ENCODE measurements at places on chromosomes 5 and 9.

- DNase-seq, result peak; percentile 35
These were observed 101.3 kb downstream of the RASEF start for GRCh38 chr9:82961504-82962125.

DNA sequence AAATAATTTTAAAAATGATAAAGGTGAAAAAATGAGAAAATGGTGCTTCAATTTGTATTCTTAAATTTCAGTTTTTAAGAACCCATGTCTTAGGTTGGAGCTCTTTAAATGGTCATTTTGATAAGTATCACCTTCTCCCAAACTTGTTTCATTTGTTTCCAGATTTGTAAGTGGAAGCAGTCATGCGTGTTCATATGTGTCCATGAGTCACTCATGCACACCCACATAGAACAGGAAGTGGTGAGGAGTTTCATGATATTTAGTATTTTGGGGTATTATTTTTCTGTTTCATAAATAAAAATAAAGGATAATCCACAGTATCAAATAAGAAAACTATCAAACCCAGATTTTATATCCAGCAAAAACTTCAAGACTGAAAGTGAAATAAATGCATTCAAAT lies 570.4 kb upstream of the ST8SIA4 start:
- DNase-seq, result no peak

- no peak for DNase-seq
These were observed 140.4 kb downstream of the ESM1 start for GRCh38 chr5:54844905-54845566.

- DNase-seq, result no peak
These were observed 31.6 kb upstream of the TENT4A start for GRCh38 chr5:6681682-6682081.

- no peak for DNase-seq
These were observed 108.9 kb downstream of the CACNA1B start for GRCh38 chr9:137986268-137987099.

DNA sequence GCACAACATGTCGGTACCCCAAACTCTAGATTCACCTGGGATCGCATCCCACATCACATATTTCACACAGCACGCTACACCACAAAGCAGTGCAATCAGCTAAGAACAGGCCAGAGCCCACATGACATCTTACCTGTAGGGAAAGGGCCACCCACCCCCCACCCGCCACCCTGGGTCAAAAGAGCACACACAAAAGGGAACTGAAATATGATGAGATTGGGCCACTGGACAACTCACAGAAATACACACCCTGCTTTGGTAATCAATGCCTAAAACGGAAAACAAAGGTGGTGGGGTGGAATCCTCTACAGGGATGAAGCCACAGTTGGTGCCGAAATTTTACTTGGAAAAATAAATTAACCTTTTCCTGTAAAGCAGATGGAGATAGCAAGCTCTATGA lies 13.1 kb downstream of the RETREG1 start:
- no peak for DNase-seq

DNA sequence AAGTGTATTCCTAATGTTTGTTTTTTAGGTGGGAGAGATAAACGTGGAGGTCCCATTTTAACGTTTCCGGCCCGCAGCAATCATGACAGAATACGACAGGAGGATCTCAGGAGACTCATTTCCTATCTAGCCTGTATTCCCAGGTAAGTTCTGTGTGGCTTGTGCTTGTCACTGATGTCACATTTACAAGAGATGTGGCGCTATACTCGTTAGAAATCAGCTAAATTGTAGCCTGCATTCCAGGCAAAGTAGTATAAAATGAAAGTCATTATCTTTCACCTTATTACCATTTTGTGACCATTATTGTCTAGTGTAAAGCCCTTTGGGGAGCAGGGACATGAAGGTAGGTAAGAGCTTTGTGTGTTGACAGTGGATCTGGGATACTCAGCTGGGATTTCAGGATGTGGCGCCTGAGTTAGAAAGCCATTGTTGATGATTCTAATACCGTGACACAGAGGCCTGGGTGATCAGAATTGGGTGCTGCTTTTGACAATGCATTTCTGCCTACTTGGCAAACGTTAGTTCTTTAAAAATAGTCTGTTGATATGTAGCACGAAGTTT lies 137.2 kb downstream of the TRIO start:
- DNase-seq, result no peak

DNA sequence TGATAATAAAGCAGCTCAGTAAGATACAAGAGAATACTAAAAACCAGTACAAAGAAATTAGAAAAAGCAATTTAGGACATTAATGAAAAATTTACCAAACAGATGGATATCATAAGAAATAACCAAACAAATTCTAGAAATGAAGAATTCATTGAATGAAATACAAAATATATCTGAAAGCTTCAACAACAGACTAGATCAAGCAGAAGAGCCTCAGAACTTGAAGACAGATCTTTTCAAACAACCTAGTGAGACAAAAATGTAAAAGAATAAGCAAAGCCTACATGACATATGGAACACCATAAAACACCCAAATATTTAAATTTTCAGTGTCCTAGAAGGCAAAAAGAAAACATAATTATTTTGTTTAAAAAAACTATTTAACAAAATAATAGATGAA lies 66.9 kb downstream of the SKIC3 start:
- DNase-seq, result no peak

GRCh38 chr5:108620516-108620915 lies 127.2 kb upstream of the FER start:
- no peak for DNase-seq

DNA sequence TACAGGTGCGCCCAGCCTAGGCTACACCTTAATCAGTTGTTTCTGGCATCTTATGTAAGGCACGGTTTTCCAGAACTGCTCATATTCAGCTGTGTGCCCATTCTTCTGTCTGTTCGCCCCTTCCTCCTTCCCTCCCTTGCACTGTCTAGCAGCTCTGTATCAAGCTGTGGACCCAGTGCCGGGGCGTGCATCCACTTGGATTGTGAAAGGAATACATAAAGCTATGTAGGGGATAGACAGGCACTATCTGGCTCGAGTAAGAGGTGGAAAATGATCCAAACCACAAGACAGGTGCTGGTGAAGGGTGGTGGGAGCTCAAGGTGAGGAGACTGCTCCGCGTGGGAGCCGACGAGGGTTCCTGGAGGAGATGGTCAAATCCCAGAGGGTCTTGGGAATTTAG lies 2.0 kb downstream of the GLIPR2 start:
- no peak for DNase-seq

DNA sequence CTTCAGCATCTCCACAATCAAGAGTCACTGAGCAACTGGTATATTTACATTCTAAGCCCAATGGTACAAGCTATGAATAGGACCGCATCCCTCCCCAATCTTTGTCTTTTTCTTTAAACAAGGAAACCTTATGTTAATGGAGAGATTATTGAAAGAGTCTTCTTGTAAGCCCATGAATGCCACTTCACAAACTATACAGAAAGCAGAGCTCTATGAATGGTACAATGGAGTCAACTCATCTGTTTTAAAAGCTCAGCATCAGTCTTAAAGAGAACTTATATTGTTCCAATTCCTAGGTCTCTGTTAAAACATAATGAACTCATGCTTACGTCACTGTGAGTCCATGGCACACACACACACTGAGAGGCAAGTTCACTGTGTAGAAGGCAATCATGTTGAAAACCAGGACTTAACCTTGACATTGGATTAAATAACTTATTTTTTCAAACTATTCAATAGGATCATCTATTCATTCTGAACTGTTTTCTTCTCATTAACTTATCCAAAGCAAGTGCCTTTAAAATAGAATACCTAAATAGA lies 4.5 kb downstream of the NREP start:
- no peak for DNase-seq

GRCh38 chr5:32331217-32331934 lies 18.6 kb upstream of the MTMR12 start:
- DNase-seq, result no peak

DNA sequence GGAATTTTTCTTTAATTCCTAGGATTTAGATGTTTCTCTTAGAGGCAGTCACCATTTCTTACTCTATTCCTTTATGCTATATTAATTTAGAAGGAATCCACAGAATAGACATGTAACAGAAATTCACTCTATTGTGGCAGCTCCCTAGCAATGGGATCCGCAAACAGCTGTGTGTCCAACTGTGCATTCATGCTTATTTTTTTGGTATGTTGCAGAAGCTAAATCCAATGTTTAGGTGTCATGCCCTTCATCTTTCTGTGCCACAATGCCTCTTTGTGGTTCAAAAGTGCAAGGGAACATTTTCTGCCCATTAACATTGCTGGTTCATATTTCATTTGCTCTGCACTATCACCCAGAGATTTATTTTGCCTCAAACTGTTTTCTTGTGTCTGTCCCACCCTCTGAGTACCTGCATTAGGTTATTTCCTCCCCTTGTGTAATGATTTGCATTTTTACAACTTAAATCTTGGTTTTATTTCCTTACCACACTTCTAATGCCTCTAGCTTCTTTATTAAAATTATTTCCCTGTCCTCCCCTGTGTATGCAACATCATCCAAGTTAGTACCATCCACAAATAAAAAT lies 816.5 kb downstream of the EFNA5 start:
- DNase-seq, result no peak

DNA sequence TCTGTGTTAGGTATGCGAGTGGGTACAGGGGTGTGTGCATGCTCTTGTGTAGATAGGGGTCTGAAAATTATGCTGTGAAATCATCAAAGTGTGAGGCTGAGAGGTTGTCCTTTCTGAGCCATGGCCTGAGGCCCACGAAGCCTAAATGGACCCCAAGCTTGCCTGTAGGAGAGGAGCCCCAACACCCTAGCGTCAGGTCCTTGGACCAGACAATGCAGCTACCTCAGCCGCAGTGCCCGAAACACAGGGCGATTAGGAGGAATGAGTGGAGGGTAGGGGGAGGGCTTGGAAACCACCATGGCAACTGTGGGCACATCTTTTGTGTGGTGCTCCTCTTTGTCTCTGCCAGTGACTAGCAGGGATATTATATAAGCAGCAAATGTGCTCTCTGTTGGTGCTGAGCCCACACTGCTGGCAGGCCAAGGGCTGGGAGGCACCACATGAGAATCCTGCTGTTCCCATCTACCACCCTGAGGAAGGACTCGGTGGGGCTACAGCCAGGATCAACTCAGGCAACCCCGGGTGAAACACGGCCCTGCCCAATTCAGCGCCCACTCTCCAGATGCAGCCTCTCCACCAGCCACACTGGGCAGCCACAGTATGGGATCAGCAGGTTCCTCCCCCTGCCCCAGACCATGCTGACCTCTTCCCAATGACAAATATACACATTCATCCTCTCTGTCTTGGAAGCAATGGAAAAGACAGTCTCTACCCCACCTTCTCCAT lies 84.6 kb upstream of the FSTL4 start:
- DNase-seq, result no peak

DNA sequence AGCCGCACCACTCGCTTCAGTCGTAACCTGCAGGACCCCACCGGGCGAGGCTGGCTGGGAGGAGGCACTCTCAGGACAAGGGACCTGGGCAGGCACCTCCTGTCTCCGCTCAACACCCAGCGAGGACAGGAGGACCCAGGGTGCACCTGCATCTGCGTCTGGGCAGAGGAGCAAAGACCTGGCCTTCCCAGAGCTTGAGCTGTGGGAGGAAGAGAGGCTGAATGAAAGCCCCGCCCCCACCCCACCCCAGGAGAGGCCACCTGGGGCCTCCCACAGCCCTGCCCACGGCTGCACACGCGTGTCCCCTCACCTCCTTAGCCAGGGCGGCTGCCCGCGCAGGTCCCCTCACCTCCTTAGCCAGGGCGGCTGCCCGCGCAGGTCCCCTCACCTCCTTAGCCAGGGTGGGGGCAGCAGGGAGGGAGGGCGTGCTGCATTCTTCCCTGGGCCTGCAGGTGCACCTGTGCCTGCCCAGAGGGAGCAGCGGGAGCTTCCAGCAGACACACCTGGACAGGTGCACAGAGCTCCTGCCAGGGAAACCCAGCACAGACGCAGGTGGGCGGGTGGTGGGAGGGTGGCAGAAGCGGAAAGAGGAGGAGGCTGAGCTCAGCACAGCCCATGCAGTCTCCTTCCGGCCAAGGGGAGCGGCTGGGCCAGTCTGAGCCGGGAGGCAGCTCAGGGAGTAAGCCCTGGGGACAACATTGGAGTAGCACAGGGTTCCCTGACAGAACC lies 18.5 kb upstream of the SLC12A7 start:
- DNase-seq, result no peak

GRCh38 chr9:93634311-93635185 lies 58.2 kb downstream of the PHF2 start:
- DNase-seq, result no peak

DNA sequence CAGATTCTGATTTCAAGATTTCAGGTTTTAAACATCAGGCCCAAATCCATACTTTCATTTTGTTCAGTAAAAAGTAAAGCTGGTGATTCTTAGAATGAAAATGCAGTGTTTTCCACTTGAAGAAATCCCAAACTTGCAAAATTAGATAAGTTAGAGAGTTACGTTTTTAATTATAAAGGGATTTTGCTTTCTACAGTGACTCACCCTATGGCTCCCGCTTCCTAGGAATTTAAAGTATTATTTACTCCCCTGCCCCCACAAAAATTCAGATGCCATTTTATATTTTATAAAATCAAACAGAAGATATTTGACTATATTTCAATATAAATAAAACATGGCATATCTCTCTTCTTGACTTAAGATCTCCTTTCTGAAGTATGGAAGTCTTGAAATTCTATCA lies 402.9 kb downstream of the ZSWIM6 start:
- DNase-seq, result no peak

DNA sequence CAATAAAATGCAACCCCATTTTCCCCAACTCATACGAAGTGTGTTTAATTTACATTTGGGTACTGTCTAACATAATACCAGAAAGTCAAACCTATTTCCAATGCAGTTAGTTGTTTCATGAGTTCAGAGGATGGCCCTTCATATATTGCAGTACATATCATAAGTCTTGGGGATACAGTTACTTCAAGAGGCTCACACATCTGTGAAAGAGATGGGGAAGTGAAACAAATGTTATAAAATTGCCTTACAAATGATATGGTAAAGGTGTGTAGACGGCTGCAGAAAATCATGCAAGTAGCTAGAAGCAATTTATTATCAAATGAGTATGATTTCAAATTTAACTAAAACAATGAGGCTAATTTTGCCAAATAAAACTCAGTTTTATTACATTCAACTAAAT lies 219.0 kb upstream of the CDH12 start:
- DNase-seq, result no peak

GRCh38 chr5:59483971-59484472 lies 409.5 kb downstream of the PDE4D start:
- no peak for DNase-seq

- DNase-seq, result no peak
These were observed 11.4 kb upstream of the DNAH5 start for GRCh38 chr5:13955896-13956295.

DNA sequence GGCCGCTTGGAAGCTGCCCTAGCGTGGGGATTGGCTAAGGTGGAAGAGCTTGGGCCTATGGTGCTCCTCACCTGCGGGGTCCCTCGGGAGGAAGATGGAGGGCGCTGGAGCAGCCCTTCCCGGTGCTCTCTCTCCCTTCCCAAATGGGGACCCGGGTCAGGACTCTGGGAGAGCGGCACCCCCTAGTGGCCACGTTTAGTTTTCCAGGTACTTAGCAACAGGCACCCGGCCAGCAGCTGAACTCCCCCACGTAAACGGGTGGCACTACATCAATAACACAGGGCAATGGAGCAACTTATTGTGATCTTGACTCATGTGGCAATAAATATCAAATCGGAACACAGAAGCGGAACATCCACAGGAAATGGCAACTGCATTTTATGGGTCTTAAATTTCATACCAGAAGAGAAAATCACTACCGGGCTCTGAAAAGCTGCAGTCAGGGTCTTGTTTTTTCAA lies 316.6 kb downstream of the AGTPBP1 start:
- peak; percentile 43 for DNase-seq

GRCh38 chr9:106020186-106020585 lies 325.8 kb downstream of the TMEM38B start:
- DNase-seq, result no peak

GRCh38 chr5:59221769-59222168 lies 638.9 kb downstream of the RAB3C start:
- DNase-seq, result no peak
